ENCODE measurements at places on chromosomes 16 and 17.
A peak's percentile ranks its signal among the peaks of the same experiment; 100 is the strongest.

- DNase-seq, result no peak
These were observed 163.7 kb downstream of the CYB561 start for GRCh38 chr17:63282455-63282854.

DNA sequence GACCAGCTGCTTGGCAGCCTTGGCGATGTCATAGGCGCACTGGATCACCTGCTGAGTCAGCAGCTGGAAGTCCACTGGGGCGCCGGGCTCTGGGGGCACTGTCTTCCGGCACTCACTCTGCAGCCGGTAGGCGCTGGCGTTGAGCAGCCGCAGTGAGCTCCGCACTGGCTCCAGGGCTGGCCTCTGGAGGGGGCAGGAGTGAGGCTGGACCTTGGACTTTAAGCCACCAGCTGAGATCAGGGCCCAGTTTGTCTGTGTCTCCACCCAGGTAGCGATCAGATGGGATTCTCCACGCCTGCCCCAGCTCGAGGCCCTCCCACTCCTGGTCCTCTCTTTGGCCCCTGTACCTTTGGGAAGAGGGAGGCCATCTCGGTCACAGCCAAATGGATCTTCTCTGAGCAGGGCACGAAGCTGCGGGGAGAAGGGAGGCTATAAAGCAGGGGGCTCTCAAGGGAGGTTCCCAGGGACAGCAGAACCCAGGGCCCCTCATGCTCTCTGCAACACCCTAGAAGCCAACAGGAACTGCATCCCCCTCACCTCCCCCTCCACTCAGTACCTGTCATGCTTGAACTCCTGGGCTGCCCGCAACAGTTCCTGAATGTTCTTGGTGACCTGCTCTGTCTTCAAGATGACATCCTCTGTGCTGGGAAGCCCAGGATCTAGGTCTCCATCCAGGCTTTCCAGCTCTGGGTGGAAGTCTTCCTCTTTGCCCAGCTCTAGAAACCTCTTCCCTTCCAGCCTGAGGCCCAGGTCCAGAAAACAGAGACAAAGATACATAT, 6.4 kb downstream of the TP53I13 start:
- no peak for DNase-seq

DNA sequence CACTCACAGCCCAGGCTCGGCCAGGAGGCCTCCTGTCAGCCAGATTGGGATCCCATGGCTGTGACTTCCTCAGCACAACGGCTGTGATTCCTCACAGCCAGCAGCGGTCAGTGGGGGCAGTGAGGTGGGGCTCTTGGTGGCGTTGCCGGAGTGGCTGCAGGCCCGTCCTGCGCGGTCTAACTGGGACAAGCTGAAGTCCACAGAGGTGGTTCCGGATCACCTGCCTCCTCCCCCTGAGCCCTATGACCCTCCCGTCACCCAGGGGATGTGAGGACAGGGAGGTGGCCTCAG, 34.4 kb upstream of the MLKL start:
- no peak for DNase-seq

DNA sequence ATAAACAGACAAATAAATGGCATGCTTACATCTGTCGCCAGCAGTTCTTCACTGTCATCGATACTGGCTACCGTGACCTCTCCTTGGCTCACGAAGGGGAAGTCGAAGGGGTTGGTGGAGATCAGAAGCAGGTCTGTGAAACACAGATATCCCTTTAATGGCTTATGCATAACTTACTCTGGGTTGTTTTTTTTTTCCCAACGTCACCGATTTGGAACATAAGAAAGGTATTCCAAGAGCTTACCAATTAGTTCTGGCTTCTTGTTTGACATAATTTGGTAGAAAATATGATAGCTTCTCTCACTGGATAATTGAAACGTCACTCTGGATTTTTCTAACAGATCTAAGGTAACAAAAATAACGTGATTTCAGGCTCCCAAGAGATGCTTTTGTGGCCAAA, 18.2 kb downstream of the MYH13 start:
- no peak for DNase-seq

GRCh38 chr16:87982581-87983041, 31.4 kb downstream of the BANP start:
- DNase-seq, result no peak

- no peak for DNase-seq
These were observed 11.2 kb upstream of the KCNJ2 start for GRCh38 chr17:70158180-70158579.

DNA sequence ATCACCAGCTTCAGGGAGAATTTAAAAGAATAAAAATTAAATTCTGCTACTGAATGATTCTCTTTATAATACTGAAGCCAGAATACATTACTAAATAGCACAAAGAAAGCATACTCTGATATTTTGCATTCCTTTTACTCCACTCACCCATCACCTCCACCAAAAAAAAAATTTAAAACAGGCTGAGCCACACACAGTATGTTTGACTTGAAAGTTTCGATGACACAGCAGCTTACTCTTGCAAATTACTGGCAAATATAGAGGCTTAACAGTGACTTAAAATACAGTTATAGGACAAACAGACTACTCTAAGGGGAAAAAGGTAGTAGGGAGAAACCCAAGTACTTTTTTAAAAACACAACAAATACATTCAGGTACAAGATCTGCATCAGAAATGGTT, 39.2 kb downstream of the GPATCH8 start:
- DNase-seq, result no peak

DNA sequence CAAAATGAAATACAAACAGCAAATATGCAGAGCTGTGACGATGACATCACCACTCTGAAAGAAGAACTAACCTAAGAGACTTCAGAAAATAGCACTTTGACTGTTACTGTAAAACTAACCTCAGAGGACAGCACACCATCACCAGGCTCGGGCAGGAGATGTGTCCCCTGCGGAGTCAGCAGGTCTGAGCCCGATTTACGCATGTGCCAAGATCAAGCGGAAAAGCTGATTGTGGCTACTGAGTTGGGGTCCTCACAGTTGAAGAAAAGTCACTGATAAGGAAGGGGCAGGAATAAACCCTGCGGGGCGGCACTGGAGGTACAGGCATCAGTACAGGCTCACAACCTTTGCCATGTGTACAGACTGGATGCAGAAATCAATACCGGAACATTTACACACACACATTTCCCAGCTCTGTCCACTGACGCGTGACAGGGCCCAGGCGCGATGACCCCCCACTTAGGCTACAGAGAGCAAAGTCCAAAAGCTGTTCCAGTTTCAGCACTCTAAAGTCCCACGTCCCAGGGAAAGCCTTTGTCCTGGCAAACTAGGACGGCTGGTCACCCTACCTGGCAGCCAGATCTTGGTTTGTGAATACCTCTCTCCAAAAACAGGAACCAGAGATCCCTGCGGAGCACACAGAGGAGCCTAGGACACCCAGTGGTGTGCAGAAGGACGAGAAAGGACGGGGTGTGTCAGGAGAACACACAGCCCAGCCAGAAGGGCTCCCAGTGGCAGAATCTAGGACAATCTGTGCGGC, 21.5 kb downstream of the TRAP1 start:
- DNase-seq, result no peak

- DNase-seq, result peak; percentile 8
These were observed 55.5 kb downstream of the SYT17 start for GRCh38 chr16:19223235-19224170.

GRCh38 chr16:87303431-87303930, 13.7 kb downstream of the C16orf95 start:
- peak; percentile 15 for DNase-seq

- no peak for DNase-seq
These were observed 144.8 kb upstream of the CCL2 start for GRCh38 chr17:34110315-34110714.

GRCh38 chr16:2028620-2029220, 2.0 kb downstream of the NHERF2 start:
- DNase-seq, result no peak

DNA sequence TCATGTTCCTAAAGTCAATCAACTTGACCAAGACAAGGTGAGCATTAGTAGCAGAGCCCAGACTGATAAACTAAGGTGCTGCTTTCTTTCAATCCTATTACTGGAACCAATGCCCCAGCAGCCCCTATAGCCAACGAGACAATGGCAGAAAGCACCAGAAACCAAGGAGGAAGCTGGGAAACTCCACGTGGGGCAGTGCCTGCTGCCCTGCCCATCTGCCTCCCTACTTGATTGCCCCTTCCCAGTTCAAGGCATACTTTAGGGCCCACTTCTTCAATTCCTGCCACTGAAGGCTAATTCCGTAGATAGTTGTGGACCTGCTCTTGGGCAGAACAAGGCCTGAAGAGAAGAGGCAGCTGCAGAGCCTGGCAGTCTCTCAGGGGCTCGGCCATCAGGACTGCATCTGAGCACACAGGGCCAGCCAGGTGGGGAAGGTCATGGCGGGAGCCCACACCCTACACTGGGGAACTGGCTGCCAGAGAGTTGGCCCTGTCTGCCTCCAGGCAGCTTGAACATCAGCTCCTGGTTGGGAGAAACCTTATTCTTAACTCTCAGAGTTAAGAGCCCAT, 30.9 kb downstream of the WSB1 start:
- no peak for DNase-seq

- no peak for DNase-seq
These were observed 13.4 kb downstream of the IRF8 start for GRCh38 chr16:85912211-85912974.

- no peak for DNase-seq
These were observed 10.9 kb downstream of the STH start for GRCh38 chr17:46009681-46010596.

- no peak for DNase-seq
These were observed 177.3 kb downstream of the SEC14L1 start for GRCh38 chr17:77318021-77318420.

DNA sequence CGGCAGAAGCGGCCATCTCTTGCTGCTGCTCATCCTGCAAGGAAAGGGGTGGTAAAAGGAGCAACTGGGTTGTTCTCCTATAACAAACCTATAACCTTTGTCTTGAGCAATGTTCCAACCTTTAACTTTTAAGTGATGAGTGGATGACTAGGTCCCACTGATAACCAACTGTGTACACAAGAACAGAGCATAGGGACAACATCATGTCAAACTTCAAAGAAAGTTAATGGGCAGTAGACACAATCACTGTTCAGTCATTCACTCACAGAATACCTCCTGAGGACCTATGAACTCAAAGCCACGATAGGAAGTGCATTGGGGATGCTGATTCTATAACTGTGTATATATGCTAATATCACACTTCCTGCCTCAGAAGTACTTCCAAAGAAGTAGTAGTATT, 21.6 kb downstream of the CFAP97D1 start:
- DNase-seq, result no peak

GRCh38 chr17:34403006-34403405, 40.0 kb upstream of the CCL1 start:
- no peak for DNase-seq

Data from CD4-positive, alpha-beta T cell treated with Interleukin-6 for 4 hours (primary cell).